ENCODE measurements at places on chromosomes 1 and 21.

- DNase-seq = no peak
Observed at GRCh38 chr1:36420836-36421317, 23.2 kb upstream of the LSM10 start.

- DNase-seq = no peak
Observed at GRCh38 chr1:59016390-59016789, 232.5 kb upstream of the JUN start.

DNA sequence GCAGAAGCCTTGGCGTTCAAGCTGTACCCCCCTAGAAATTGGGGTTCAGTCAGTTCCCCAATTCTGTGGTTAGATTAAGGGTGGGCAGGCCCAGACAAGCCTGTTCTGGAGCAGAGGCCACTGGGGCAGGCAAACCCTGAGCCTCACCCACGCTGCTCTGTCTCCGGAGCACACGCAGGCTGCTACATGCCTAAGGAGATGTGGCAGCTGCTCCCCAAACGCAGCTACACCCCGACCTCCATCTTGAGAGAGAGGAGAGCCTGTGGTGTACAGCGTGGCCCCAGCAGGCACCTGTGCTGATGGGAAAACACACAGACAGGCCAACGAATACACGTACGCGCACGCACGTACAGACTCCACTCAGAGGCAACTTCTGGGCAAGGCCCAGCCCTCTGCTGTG is 33.9 kb upstream of the GRHL3 start:
- DNase-seq = no peak

DNA sequence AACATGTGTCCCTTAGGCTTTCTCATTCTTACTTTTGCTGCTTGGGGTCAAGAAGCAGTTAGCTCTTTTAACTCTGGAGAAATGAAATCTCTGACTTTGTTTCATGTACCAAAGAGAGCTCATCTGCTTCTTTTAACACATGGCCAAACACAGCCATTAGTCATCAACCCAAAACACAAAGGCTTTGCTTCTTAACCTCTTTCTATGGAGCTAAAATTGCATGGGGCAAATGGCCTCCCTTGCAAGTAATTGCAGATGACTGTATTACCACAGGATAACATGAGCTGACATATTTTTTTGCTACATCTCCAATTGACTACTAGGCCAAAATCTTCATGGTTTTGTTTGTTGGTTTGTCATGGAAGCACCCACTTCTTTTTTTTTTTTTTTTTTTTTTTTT is 300.9 kb downstream of the BRINP3 start:
- no peak for DNase-seq

GRCh38 chr1:112546076-112546475 is 37.3 kb downstream of the WNT2B start:
- no peak for DNase-seq

- no peak for DNase-seq
Observed at GRCh38 chr1:241896670-241896962, 48.6 kb downstream of the EXO1 start.

- no peak for DNase-seq
Observed at GRCh38 chr1:193014400-193014799, 44.8 kb downstream of the UCHL5 start.

DNA sequence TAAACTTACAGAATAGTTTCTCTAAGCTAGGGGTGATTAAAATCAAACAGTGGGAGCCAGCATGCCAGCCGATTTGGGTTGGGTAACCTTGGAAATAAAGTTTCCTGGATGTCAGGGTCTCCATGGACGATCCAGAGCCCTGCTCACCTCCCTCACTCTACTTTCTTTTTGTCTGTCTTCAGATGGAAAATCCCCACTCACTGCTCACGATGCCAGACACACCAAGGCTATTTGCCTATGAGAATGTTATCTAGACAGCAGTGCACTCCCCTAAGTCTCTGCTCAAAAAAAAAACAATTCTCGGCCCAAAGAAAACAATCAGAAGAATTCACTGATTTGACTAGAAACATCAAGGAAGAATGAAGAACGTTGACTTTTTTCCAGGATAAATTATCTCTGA is 13.9 kb downstream of the SLAMF7 start:
- DNase-seq = no peak

DNA sequence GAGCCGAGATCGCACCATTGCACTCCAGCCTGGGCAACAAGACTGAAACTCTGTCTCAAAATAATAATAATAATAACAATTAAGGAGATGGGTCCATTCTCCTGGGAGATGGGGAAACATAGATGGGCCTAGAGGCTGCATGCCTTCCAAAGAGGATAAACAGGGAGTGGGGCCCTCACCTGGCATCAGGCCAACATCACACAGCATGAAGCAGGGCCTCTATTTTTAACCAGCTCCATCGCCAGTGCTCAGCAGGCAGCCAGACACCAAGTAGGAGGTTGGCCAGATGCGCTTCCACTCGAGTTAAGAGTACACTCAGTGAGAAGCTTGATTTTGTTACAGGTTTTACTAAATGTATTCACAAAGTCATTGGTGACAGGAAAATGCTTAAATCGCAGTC is 352.0 kb downstream of the RRAGC start:
- DNase-seq = no peak

GRCh38 chr1:90671251-90671650 is 45.9 kb downstream of the BARHL2 start:
- DNase-seq = no peak

GRCh38 chr1:147169840-147170674 is 2.2 kb downstream of the PRKAB2 start:
- DNase-seq = no peak

GRCh38 chr1:205294175-205294917 is 27.2 kb downstream of the NUAK2 start:
- no peak for DNase-seq

DNA sequence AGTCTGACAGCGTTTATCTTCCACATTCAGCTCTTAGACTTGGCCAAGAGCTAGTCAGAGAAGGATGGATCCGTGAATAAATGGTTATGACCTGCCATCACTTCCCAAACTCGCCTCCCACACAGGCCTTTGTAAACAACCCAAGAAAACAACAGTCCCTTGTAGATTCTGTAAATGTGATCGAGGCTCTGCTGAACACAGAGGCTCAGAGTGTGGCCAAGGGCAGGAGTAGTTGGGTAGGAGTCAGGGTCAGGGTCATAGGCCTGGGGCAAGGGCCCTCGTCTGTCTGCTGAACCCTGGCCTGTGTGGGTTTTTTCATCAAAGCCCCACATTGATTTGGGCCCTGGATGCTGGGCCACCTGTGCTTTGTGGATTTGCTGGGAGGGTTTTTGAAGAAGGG is 32.7 kb downstream of the NCMAP start:
- DNase-seq = no peak

GRCh38 chr1:223829678-223830077 is 16.1 kb downstream of the TP53BP2 start:
- no peak for DNase-seq

DNA sequence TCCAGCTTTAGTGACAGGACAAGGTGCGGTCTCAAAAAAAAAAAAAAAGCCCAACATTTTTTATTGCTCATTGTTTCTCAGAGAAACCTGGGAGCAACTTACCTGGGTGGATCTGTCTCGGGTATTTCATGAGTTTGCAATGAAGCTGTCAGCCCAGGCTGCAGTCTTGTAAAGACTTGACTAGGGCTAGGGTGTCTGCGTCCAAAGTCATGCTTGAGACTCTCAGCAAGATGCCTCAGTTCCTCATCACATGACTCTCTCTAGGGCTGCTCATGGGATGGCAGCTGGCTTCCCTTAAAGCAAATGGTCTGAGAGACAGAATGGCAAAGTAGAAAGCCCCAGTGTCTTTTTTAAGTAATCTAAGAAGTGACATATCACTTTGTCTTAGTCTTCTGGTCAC is 8.1 kb downstream of the GABPA start:
- DNase-seq = no peak

- no peak for DNase-seq
Observed at GRCh38 chr1:110489406-110489805, 29.6 kb downstream of the KCNA10 start.

- DNase-seq = no peak
Observed at GRCh38 chr1:173393659-173394000, 83.5 kb upstream of the PRDX6 start.

DNA sequence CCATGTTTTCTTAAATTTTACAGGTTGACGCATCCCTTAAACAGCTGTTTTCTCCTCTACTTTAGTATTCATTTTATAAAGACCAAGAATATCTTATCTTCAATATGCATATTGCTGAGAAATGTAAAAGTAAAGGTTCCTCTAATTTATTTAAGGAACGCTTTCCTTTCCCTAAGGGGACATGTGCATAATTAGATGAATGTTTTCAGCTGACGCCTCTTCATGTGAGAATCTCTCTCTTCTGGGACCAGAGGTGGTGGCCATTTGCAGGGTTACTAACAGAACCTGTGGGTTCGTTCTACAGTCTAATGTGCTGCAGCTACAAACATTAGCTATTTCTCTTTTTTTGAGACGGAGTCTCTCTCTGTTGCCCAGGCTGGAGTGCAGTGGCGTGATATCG is 147.7 kb upstream of the L1TD1 start:
- no peak for DNase-seq

DNA sequence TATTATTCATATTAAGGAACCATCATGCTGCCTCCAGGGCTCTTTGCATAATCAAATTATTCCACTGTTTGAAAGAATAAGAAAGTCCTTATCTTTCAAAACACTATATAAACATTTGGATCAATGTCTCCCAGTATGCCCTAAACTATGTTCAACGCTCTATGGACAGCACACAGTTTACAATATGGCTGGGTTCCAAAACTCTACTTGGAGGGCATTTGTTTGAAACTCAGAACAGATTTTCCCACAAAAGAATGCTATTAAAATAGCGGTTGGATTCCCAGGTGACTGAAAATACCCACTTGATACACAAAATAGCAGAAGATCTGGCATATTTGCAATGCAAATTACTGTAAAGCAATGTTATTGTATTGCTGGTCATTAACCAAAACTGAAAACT is 3.2 kb downstream of the HAO2 start:
- DNase-seq = peak; percentile 75

DNA sequence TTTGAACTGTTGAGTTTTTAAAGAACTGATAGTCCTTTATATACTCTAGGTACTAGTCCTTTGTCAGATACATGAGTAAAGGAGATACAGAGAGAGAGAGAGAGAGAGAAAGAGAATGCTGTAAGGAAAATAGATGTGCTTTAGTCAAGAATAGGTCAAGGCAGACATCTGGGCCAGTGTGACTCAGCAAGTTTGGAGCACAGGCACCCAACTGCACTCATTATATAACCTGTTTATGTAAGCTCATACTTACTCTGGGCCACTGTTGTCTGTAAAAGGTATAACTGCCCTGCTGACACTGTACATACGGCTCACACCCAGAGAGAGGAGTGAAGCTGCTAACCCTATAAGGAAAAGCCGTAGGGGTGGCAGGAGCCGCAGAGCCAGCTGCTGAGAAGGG is 32.2 kb upstream of the AKT3 start:
- no peak for DNase-seq

DNA sequence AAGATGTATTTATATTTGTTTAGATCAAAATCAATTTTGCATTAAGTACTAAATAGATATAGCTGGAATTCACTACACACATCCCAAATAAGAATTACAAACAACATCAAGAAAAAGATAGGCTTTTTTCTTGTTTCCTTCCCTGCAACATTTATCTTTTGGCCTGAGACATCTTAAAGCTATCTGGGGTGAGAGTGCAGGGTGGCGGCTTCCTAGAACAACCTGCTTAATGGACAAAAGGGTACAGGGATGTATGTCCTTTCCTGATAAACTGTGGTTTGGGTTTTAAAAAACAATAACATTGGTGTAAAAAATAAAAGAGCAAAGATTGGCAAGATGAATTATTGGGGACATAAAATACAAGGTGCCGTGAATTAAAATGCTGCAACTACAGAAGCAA is 54.4 kb downstream of the EPRS1 start:
- DNase-seq = no peak

DNA sequence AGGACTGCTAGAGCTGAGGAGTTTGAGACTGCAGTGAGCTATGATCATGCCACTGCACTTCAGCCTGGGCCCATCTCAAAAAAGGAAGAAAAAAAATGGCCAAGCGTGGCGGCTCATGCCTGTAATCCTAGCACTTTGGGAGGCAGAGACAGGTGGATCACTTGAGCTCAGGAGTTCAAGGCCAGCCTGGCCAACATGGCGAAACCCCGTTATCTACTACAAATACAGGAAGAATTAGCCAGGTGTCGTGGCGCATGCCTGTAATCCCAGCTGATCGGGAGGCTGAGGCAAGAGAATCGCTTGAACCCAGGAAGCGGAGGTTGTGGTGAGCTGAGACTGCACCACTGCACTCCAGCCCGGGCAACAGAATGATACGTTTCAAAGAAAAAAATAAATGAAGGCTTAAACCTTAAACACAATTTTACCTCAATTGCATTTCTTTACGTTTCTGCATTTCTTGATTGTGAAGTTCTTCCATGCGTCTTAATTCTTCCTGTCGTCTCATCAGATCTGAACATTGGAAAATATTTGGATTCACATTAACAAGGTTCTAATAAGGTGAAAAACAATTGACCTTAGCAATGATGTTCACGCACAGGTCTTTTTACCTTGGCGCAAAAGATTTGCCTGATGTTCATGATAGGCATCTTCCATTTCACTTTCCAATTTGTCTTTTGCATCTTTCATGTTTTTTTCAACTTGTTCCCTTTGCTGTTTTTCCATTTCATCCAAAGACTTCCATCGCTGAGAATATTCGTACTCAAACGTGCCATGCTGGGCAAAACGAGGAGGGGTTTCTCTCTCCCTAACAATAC is 4.2 kb downstream of the SFPQ start:
- no peak for DNase-seq

- no peak for DNase-seq
Observed at GRCh38 chr21:46326110-46326703, 2.3 kb downstream of the PCNT start.

- no peak for DNase-seq
Observed at GRCh38 chr1:196513821-196514220, 94.4 kb downstream of the KCNT2 start.

GRCh38 chr1:43123031-43123430 is 49.1 kb downstream of the EBNA1BP2 start:
- DNase-seq = no peak

- DNase-seq = no peak
Observed at GRCh38 chr1:2455757-2456156, 20.3 kb upstream of the PLCH2 start.

DNA sequence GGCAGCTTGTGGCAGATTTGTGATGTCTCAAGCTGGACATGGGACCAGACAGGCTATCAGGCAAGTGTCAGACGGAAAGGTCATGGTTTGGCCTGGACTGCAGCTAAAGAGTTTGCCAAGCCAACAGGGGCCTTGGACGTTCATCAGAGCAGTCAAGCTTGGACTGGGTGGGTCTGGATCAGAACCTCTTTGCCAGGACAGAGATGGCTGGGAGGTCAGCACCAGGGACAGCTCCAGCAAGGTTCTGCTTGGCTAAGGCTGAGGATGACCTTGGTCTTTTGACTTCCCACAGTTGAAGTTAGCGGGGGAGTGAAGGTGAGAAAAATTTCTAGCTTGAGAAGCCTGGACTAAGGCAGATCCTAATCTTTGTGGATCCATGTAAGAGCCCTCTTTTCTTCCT is 68.1 kb downstream of the GRIK3 start:
- no peak for DNase-seq

GRCh38 chr21:46212721-46213484 is 15.7 kb downstream of the LSS start:
- DNase-seq = no peak

Data from NCI-H1048 (cell line).